Motor neuron (in vitro differentiated cells): ENCODE measurements at places on chromosomes 3 and 15.

- no peak for ATAC-seq
These were observed 737 bp upstream of the EPHB1 start for GRCh38 chr3:134794323-134794722.

DNA sequence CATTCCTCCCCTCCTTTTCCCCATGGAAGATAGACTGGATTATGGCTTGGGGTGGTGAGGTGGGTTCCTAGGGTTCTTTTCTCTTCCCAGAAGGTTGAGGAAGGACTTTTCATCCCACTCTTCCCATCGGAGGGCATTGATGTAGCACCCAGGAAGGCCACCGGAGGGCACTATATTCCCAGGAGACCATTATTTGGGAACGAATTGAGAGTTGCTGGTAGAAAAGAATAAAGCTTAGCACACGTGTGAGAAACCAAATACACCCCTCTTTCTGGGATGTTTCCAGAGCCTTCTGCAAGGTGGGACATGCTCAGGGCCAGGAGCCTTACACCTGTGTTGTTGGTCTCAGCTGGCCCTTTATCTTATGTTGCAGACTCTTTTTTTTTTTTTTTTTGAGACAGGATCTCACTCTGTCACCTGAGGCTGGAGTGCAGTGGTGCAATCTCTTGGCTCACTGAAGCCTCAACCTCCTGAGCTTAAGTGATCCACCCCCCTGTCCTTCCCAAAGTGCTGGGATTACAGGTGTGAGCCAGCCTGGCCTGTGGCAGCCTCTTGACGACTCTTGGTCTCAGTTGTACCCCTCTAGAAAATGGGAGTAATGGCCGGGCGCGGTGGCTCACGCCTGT lies 6.3 kb upstream of the CDC25A start:
- peak; percentile 74 for ATAC-seq

DNA sequence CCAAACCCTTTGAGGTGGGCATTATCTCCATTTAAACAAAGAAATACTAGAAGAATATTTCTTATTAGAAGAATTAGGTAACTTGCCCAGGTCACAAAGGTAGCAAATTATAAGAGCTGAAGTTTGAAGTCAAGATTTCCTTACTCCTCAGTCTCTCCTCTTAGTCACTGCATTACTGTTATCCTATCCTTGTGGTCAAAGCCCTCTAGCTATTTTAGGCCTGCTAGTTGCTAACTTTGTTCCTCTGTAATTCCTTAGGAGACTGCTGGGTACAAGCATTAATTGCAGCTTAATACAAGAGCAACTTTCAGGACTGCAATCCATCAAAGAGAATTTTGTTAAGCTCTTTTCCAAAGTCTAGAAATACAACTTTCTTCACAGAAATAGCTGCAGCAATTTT lies 528.2 kb downstream of the ZIC1 start:
- ATAC-seq = no peak

GRCh38 chr3:60920519-60920918 lies 330.7 kb downstream of the FHIT start:
- ATAC-seq = no peak

DNA sequence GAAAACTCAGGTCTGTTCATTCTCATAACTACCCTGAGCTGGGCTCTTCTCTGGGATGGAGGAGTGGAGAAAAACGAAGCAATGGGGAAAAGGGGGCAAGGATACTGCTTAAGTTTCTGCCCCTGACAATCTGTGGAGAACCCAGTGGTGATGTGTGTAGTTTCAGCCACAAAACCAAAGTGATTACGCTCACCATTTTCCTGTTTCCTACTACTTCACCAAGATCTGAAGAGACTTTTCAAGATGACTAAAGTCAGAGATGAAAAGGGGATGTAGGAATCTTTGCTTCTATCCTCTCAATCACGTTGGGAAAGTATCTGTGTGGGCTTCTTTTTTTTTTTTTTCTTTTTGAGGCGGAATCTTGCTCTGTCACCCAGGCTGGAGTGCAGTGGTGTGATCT lies 8.3 kb upstream of the UBE2E1 start:
- ATAC-seq = no peak

DNA sequence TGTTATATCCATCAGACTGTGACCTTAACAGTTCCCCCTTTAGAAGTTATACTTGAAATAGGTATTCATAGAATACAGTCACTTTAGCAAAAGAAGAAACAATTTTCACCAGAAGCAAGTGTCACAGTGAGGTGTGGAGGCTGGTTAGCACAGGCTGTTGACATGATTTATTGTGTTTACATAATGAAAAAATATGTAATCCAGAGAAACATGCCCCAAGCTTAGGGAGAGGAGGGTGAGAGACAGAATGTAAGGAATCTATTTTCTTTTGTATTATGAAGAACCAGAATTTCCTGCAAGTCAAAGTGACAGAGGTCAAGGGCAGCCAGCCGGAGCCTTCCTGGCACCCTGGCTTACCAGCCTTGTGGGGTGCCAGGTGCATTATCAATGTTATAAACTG lies 4.0 kb downstream of the IL12A start:
- ATAC-seq = peak; percentile 61

GRCh38 chr15:64438653-64439447 lies 21.5 kb upstream of the ZNF609 start:
- ATAC-seq = no peak

- ATAC-seq = no peak
These were observed 112.9 kb downstream of the CNTN4 start for GRCh38 chr3:2211568-2211967.

DNA sequence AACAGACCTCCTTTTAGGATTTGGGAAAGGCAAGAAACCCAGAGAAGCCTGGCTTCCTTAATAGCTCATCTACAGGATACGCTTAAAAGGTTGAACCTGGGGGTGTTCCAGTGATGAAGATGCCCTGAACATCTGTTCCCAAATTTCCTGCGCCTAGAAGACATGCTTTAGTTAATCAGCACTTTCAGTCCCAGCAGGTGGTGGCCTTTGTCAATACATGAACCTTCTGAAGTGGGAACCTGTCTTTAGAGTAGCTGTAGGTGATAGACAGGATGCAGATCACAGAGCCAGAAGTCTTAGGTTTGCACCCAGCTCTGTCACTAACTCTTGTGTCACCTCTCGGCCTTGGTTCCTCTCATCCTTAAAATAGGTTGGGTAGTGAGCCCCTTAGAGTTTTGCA lies 149.7 kb upstream of the SYNPR start:
- ATAC-seq = no peak

GRCh38 chr3:135217730-135218129 lies 422.7 kb downstream of the EPHB1 start:
- ATAC-seq = no peak

DNA sequence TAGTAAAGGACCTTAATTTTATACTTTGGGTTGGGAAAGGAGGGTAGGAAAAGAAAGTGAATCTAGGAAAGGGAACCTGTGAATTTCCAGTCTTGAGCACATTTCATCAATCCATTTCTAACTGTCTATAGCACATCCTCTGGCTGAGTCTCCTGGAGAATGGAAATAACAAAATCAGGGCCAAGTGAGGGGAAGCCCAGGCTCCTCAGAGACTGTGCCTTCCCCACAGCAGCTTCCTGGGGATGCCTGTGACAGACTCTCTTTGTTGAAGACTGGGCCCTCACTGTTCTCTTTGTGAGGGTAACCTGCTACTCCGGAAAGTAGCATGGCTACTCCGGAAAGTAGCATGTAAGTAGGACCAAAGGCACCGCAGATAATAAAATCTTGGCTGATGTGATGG lies 22.6 kb upstream of the CSPG5 start:
- no peak for ATAC-seq

DNA sequence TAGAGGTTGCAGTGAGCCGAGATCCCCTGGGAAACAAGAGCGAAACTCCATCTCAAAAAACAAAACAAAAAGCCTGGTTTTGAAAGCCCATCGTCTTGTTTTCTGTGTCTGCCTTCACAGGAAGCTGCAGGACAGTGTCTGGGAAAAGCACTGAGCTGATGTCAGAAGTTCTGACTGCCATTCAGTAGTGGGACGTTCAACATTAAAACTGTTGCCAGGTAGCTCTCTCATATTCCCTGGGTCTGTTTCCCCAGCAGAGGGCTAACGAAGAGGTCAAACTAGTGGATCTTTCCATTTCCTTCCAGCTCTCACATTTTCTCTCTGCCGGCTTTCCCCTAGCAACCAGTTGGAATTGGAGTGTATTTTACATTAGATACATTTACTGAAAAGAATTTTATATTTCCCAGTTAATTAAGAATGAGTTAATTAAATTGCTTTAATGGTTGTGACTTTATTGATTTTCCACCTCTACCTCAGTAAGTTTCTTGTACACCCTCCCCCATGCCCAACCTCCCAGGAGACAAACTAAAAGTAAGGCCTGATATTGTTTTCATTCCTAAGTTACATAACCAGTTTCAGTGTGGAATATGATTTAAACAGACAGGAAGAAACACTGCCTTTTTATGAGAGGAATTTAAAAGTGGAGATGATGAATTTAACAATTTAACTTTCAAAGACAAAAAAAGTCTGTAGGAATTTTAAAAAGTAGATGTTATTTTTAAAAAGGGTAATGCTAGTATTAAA lies 29.9 kb downstream of the RCN2 start:
- no peak for ATAC-seq

DNA sequence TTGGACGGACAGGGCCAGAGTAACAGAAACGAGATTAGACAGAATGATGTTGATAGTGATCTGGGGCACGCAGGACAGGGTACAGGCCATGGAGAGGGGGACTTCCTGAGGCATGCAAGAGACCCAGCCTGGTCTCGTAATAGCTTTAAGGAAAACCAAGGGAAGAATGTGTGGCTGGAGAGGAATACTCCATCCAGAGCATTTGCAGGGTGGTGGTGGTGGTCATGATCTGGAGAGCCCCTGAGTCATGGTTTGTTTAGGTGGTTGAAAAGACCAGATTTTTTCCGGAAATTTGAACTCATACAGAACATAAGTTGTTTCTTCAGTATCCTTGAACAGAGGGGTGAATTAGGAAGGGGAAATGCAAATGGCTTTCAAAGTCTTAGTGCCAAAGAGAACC lies 138.5 kb downstream of the DUT start:
- ATAC-seq = no peak

GRCh38 chr3:147513785-147514184 lies 104.6 kb downstream of the ZIC1 start:
- no peak for ATAC-seq

- no peak for ATAC-seq
These were observed 23.0 kb downstream of the LRIG1 start for GRCh38 chr3:66477856-66478255.

GRCh38 chr3:37905987-37906674 lies 44.5 kb downstream of the CTDSPL start:
- ATAC-seq = peak; percentile 11

- peak; percentile 35 for ATAC-seq
These were observed 349 bp downstream of the PLXNA1 start for GRCh38 chr3:126983276-126983652.

DNA sequence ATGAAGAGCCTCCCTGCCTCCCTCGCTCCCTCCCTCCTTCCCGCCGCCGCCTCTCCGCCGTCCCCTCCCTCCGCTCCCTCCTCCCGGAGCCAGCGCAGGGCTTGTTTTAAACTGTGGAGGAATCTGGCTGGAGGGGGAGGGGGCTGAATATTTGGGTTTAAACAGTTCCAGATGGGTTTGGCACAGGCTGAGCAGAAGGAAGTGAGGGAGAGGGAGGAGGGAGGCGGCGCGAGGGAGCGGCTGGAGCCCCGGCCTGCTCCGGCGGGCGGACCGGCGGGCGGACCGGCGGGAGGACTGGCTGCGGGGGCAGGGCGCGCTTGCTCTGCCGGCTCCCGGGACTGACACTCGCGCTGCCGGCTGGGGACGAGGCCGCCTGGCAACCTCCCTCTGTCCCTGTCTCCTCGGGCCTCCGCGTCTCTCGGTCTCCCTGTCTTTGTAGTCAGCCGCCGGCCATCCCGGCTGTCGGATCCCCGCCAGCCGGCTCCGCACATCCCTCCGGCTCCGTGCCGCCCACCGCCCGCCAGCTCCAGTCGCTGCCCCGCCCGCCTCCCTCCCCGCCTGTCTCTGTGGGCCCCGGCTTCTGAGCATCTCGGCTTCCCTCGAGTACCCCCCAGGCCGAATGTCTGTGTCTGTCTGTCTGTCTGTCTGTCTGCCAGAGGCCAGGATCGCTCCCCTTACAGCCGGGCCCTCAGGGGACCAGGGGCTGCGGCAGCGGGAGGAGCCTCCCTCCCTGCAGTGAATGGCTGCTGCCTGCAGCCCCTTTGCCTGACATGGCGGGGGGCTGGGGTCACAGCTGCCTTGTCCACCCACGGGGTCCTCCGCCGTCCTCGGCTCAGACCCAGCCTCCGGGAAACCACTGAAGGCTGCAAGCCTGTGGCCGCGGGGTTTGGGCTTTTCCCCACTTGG lies 7.6 kb downstream of the EPHB3 start:
- ATAC-seq = peak; percentile 69

DNA sequence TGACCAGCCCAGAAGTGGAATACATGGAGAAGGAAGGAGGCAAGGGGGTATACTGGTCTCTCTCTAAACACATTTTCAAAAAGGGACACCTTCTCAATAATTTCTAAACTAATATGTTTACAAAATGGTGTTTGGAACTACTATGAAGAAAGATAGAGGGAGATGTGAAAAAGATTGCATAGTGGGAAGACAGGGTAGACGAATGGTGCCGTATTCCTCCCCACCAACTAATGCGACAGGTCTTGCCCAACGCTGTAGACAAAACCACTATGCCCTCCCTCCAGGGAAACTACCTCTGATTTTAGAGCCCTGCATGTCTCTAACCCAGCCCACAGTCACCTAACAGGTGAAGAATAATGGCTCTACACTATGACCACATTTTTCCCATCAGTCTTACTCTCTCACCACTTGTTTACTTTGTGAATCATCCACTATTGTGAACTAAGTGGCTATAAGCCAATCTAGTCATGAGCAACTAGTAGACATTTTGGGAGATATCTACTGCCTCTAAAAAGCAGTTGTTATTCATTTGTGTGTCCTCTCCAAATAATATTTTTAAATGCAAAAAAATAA lies 108.2 kb upstream of the UBE2E2 start:
- peak; percentile 90 for ATAC-seq

DNA sequence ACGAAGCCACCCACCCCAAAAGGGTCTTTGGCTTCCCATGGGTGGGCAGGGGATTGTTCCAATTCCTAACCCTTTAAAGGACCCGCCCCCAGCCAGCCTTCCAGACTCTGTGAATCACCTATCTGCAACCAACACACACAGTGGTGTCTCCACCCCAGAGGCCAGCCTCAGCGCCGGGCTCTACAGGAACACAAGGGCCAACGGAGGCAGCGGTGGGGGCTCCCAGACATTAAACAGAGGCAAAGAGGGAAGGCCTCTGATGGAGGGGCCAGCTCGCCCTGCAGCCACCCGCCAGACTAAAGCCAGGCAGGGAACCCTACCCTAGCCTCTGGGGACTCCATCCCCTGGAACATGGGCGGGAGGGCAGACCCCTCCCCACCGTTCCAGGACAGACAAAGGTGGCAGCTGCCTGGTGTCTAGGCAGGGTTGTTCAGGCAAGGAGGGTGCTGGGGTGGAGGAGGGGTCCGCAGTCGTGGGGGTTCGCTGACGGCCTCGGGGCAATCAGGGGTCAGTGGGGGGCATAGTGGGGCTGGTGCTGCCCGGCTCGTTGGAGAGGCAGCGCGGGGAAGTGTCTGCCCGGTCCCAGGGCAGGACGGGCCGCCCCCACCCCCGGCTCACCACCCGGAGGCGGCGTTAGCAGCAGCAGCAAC lies 448 bp downstream of the SHISA5 start:
- ATAC-seq = peak; percentile 48

GRCh38 chr3:194318511-194319161 lies 32.5 kb downstream of the CPN2 start:
- ATAC-seq = no peak
